ENCODE measurements at places on chromosomes 7 and 10.

DNA sequence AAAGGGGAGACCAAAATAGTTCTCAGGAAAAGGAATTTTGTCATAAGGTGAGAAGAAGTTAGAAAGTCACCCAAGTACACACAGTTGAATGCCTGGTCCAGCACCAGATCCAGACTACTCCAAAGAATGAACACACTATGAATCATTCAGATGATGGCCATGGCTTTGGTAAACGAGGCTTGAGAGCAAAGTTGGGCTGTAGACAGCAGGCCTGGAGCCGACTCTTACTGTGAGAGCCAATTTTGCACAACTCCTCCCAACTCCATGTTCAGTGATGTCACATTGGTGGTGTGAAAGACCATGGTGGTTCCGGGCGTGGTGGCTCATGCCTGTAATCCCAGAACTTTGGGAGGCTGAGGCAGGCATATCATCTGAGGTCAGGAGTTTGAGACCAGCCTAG is 131.6 kb downstream of the PKD1L1 start:
- no peak for DNase-seq

- no peak for DNase-seq
These were observed 26.5 kb downstream of the RNF32 start for GRCh38 chr7:156667110-156667426.

DNA sequence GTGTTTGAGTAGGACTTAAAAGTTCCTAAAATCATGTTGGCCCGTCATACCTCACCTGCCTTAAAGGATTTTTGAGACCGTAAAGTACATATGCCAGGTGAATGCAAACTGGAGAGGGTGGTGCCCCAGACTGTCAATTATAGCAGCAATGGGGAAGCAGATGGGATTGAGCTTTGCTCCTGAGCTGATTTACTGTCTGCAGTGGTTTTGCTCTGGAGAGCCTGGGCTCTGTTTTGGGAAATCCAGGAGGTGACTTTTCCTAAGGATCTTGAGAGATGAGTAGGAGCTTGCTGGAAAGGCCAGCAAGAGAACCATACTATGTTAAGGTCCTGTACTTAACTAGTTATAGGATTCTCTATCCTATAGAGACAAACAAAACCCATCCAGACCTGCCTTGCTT is 43.0 kb downstream of the COL13A1 start:
- no peak for DNase-seq

DNA sequence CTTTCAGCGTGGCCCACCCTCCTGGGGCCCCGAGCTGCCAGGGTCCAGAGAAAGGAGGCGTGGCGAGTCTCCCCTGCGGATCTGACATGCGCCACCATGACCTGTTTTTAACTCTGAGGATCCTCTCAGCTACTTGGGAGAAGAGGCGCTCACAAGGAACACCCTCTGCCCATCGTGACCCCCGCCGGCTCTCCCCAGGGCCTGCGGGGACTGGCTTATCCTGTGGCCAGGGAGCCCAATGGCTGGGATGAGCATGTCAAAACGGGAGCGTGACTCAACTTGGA is 93.7 kb downstream of the EBF3 start:
- no peak for DNase-seq

- no peak for DNase-seq
These were observed 81.0 kb downstream of the PPP1R3C start for GRCh38 chr10:91551856-91552255.

DNA sequence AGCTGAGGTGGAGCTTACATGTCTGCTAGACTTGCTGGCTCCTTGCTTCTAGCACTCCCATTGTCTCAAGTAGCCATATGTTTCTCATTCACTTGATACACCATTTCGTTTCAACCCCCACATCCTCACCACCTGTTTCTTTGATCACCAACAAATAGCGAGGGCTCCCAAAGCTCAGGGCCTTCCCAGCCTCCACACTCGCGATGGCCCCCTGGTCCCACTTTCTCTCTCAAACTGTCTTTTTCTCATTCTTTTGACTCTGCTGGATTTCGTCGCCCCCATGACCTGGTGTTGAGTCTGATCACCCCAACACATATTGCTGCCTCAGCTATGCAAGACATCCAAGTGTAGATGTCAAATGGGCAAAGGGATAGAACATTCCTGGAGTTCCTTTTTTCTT is 26.0 kb upstream of the SMNDC1 start:
- DNase-seq: no peak

GRCh38 chr7:52781250-52781649 is 254.2 kb upstream of the POM121L12 start:
- no peak for DNase-seq

- DNase-seq: no peak
These were observed 285.9 kb upstream of the NEBL start for GRCh38 chr10:21183025-21183424.

- DNase-seq: no peak
These were observed 140.2 kb upstream of the AHR start for GRCh38 chr7:17158261-17158660.

GRCh38 chr7:28272461-28272877 is 91.9 kb upstream of the JAZF1 start:
- DNase-seq: no peak

DNA sequence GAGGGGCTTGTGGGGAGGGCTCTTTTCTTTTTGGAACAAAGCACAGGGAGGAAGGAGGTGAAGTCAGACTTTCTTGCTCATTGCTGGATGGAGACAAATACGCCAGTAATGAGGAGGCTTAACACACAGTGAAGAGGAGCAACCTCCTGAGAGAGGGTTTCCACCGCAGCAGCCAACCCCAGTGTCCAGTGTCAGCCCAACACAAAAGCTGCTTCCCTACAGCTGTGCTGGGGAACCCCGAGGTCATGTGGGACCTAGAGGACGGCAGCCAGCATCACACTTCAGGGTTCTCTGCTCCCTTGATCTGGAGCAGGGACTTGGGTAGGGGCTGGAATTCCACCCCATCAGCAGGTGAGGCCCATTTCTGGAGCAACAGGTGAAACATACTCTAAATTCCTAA is 7.7 kb downstream of the BLNK start:
- DNase-seq: no peak

- no peak for DNase-seq
These were observed 24.1 kb downstream of the GRIFIN start for GRCh38 chr7:2452074-2452507.

- DNase-seq: no peak
These were observed 3.3 kb upstream of the ZNF746 start for GRCh38 chr7:149500910-149501309.

- DNase-seq: no peak
These were observed 15.5 kb upstream of the AHCYL2 start for GRCh38 chr7:129209067-129209926.

DNA sequence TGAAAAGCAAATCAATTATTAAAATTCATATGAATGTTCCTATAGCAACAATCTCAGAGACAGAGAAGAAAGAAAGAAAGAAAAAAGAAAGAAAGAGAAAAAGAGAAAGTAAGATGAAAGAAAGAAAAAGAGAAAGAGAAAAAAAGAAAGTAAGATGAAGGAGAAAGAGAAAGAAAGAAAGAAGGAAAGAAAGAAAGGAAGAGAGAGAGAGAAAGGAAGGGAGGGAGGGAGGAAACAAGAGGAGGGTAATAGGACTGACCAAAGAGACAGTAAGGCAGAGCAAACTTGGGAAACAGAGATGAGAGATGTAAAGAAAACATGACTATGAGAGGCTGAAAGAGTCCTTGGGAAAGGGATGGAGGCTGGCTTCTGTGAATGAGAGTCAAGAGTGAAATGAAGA is 458.4 kb downstream of the SORCS1 start:
- no peak for DNase-seq

- no peak for DNase-seq
These were observed 43.6 kb upstream of the JAZF1 start for GRCh38 chr7:28224172-28224571.

DNA sequence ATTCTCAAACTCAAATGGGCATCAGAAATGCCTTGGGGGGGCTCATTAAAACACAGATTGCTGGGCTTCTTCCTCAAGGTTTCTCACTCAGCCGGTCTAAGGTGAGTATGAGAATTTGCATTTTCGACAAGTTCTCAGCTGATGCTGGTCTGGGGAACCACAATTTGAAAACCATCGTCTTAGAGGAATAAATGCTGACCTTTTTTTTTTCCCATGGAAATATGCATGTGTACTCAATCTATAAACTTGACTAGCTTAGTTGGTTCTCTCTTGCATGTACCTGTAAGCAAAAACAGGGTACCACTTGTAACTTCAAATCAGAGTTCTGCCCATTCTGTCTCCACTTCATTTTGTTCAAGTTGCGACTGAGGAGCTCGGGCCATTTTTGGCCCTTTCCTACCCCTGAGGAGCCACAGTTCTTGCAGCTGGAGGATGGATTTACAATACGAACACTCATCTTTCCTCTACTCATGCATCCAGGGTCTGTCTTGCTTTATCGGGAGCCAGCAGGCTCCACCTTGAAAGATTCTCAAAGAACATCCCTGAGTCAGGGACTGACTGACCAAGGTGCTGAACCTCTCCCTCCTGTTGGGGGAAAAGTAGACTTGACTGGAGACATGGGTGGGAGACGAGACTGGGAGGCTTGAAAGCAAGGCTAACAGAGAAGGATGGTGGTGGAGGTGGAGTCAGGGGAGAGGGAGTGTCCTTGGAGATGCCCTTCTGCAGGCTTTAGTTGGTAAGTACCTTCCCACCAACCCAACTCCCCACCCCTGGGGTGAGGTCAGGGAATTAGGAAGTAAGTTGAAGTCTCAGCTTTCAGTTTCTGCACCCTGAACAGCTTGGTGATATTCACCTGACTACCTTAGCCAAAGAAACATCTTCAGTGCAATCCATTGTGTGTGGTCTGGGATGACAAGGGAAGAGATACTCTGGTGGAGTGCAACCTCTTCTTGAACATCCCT is 3.7 kb upstream of the MAPK8 start:
- DNase-seq: no peak

- no peak for DNase-seq
These were observed 30.1 kb upstream of the TNKS2 start for GRCh38 chr10:91768123-91768522.

- DNase-seq: no peak
These were observed 5.4 kb downstream of the IDI1 start for GRCh38 chr10:1043532-1043995.

DNA sequence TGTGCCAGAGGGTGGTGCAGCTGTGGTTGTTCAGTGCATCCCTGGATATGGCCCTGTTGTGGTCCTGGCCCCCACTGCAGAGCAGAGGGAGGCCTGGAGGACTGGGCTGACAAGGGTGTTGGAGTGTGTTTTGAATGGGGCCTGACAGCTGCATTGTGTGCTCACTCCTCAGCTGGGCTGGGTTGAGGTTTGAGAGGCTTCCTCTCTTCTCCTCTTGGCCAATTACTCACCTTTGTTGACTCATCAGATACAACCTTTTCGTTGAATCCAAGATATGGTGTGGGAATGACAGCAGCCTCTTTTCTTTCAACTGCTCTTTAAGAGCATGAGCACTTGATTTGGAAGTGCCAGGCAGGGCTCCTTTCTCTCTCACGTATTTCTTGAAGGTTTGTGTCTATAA is 228.5 kb upstream of the COBL start:
- no peak for DNase-seq

GRCh38 chr10:106252541-106252940 is 912.0 kb downstream of the SORCS1 start:
- no peak for DNase-seq

DNA sequence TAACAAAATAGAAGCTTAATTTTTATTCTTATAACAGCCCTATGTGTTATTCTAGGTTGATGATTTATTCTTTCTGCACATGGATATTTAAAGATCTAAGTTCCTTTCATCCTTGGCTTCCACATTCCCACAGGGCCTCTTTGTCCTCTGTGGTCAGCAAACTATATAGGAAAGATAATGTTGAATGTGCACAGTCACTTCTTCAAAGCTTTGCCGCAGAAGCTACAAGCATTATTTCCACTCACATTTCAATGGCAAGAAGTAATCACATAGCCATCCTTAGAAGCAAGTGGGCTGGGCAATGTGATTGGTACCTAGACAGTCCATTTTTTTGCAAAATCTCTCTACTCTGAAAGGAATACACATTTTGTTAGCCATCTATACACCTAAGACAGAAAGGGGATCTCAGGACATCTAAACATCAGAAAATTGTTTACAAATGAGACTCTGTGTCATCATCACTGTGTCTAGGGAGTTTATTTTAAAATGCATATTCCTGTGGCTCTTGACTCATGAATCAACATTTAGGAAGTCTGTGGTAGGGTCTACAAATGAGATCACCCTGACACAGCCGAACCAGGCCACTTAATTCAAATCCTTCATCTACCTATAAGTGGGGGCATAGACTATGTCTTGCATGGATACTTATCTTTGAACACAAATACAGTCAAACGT is 1060.5 kb downstream of the XPNPEP1 start:
- no peak for DNase-seq

- DNase-seq: no peak
These were observed 95.5 kb upstream of the KCNIP2 start for GRCh38 chr10:101939008-101939648.

GRCh38 chr7:126993626-126994213 is 259.0 kb downstream of the GRM8 start:
- no peak for DNase-seq

DNA sequence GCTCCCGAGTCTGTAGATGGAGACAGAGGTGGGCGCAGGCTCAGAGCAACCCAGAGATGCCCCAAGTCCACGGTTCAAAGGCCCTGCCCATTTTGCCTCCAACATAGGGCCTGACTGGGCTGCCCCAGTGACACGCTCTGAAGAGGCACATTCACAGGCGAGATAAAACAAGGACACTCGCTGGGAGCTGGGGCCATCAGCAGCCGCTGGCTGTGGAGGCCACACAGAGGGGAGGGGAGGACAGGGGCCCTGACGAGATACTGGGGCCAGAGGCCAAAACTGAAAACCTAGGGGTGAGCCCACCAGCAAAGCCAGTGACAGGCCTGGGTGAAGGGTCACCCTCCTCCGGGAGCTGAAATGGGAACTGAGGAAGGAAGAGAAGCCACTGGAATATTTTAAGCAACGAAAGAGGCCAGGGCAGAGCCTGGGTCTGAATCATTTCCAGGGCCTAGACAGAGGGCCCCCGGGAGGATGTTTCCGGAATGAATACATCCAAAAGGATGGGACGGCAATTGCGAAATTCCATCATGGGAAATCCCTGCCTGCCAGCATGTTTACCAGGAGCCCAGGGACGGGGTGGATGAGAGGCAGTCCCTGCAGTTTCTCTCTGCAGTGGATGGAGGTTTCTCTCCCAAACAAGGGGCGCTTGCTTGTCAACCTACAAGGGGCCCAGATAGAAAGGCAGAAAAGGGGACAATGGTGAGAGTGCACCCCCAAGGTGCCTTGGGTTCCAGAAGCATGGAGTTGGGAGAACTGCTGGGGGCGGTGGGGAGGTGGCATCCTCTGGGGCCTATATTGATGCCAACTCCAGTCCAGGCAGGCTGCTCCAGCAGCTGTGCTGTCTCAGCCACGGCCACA is 29.0 kb upstream of the HSPA12A start:
- DNase-seq: no peak

DNA sequence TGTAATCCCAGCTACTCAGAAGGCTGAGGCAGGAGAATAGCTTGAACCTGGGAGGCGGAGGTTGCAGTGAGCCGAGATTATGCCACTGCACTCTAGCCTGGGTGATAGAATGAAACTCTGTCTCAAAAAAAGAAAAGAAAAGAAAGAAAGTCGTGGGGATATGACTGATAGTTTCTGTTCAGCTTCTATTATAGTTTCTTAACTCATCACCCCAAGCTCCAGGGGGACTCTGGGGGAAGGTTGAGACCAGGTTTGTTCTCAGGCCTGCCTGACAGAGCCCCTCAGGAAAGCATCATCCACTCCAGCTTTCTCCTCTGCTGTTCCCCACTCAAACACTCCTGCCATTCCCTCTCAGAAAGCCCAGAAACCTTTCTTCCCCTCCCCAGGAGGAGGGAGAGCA is 542.4 kb upstream of the GALNT17 start:
- no peak for DNase-seq
